ENCODE measurements at places on chromosomes 1 and 21. TPM values are rescaled to one million over a fixed set of nuclear protein-coding genes. Genes with fewer than 3 reads are reported as not detected.

The NGF gene
- 43.4 TPM for total RNA-seq

DNA sequence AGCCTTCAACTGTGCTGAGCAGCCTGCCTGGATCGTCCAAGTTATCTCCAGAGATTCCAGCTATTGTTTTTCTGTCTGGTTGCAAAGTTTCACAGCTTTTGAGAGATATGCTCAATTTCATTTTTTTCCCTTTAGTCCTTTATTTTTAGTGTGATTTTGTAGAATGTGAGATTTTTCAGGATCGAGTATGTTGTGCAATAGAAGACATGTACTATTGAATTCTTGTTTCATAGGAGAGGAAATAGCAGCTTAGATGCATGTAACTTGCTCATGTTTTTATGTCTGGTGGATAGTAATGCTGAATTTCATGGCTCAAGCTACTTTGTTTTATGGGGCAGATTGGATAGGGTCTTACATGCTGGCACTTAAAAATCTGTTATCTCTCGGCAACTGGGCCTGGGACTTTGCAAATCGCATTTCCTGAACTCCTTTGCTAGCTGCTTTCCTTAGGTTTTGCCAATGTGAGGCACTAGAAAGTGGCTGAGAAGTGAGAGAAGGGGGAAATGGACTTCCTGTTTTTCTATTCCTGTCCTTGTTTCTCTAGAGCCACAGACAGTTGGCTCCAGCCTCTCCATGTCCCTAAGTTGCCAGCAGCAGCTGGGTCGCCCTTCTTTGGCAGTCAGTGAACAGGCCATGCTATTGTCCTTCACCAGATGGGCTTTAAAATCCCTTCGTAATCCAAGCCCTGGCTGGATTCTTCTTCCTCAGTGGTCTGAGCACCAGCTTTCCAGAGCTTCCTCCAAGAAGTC, 101.4 kb upstream of the PDE4B start:
- H3K27ac ChIP-seq = no peak overlapping the region
- H3K4me3 ChIP-seq = no peak overlapping the region
- no peak for DNase-seq
- H3K36me3 ChIP-seq = no peaks in the 10 kb centered on the region
- H3K27me3 ChIP-seq = no peaks in the 10 kb centered on the region
- no peaks in the 10 kb centered on the region for H3K4me1 ChIP-seq

The GBP5 gene
- 1.7 TPM for total RNA-seq

The FCRL2 gene
- total RNA-seq = not detected

- H3K27ac ChIP-seq = no peak overlapping the region
- no peaks in the 10 kb centered on the region for H3K36me3 ChIP-seq
- no peaks in the 10 kb centered on the region for H3K27me3 ChIP-seq
- H3K4me1 ChIP-seq = peaks cover 2% of the 10 kb centered on the region
These were observed 4.8 kb upstream of the GPR37L1 start for GRCh38 chr1:202117898-202118371.

DNA sequence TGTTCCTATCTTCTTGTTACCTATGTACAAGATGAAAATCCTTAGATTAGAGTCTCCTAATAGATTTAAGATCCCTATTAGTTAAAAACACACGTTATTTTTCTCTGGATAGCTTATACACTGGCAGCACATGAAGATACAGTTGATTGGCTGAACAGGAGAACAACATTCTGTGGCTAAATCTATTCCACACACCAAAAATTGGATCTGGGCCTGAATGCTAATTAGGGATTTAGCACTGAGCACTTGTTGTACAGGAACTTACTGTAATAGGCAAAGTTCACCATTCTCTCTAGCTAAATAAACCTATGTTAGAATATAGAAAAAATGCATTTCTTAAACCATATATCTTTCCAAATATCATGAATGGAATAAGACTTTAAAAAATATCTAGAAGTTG, 117.1 kb upstream of the PTGFR start:
- H3K27me3 ChIP-seq = no peaks in the 10 kb centered on the region
- no peak for DNase-seq
- no peak overlapping the region for H3K27ac ChIP-seq

The PRKCZ gene
- 16.1 TPM for total RNA-seq

DNA sequence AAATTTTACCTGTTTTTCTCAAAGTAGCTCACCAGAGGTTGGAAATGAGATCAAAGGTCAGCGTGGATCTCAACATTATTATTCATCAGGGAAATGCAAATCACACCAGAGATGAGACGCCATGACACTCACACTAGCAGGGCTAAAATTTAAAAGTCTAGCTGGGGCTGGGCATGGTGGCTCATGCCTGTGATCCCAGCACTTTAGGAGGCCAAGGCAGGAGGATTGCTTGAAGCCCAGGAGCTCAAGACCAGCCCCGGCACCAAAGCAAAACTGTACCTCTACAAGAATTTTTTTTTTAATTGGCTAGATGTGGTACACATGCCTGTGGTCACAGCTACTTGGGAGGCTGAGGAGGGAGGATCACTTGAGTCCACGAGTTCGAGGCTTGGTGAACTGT, 41.4 kb upstream of the PCBP3 start:
- no peaks in the 10 kb centered on the region for H3K36me3 ChIP-seq
- DNase-seq = no peak
- no peak overlapping the region for H3K27ac ChIP-seq
- H3K27me3 ChIP-seq = no peaks in the 10 kb centered on the region
- H3K4me3 ChIP-seq = no peak overlapping the region

The RNF186 gene
- 1.4 TPM for total RNA-seq

DNA sequence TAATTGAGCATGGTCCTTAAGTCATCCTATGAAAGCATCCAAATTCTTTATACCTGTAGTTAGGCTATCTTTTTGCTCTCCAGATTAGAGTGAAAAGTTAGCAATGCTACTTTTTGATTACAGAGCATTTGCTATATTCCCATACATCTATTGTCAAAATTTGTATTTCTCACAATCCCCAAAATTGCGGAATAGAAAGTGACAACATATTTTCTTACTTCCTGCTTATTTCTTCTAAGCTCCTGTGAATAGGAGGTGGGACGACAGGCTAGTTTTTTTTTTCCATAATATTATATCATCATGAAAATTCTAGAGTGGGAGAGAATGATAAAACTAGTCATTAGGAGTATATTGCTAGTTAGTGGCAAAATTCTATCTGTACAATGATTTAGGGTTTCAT, 264.0 kb upstream of the DPYD start:
- H3K4me1 ChIP-seq = no peaks in the 10 kb centered on the region
- H3K27me3 ChIP-seq = no peaks in the 10 kb centered on the region
- H3K36me3 ChIP-seq = no peaks in the 10 kb centered on the region
- no peak overlapping the region for H3K27ac ChIP-seq
- DNase-seq = no peak
- H3K4me3 ChIP-seq = no peak overlapping the region

The CD84 gene
- total RNA-seq = 1.2 TPM

The TAS1R1 gene
- total RNA-seq = 0.20 TPM

The PGLYRP3 gene
- not detected for total RNA-seq

DNA sequence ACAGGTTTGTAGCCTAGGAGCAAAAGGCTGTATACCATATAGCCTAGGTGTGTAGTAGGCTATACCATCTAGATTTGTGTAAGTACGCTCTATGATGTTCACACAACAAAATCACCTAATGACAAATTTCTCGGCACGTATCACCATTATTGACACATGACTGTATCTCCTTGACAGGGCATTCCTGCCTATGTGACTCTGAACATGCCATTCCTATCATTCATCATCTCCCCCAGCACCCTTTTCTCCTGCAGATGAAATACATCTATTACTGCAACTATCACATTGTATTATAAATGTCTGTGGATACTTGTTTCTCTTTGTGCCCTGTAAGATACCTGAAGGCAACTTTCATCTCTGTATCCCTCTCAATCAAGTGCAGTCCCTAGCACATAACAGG, 29.9 kb downstream of the TP53BP2 start:
- peaks cover 4% of the 10 kb centered on the region for H3K4me1 ChIP-seq
- no peak overlapping the region for H3K4me3 ChIP-seq
- DNase-seq = no peak
- H3K36me3 ChIP-seq = no peaks in the 10 kb centered on the region

The POU3F1 gene
- total RNA-seq = 0.53 TPM

Measured in ovary (tissue), 10 donors.